ENCODE measurements at places on chromosomes 5 and 9. TPM values are rescaled to one million over a fixed set of nuclear protein-coding genes. Genes with fewer than 3 reads are reported as not detected.

Gene GABRA6
- not detected for polyA plus RNA-seq

Gene GHR
- 5.5 TPM for polyA plus RNA-seq

Gene ENTREP1
- 6.8 TPM for polyA plus RNA-seq

Gene SLC34A3
- not detected for polyA plus RNA-seq

Gene RPS23
- 2,895 TPM for polyA plus RNA-seq

Gene ACTBL2
- polyA plus RNA-seq = not detected

Gene RNF183
- 1.2 TPM for polyA plus RNA-seq

Gene PCDHAC1
- 0.03 TPM for polyA plus RNA-seq

Gene TRIM52
- 3.8 TPM for polyA plus RNA-seq

Gene ADRB2
- polyA plus RNA-seq = 1.7 TPM

Gene TRAF1
- 3.7 TPM for polyA plus RNA-seq

Gene PTRH1
- 13.3 TPM for polyA plus RNA-seq

Gene CDH9
- not detected for polyA plus RNA-seq

Gene GFI1B
- not detected for polyA plus RNA-seq

Gene C5orf52
- not detected for polyA plus RNA-seq

DNA sequence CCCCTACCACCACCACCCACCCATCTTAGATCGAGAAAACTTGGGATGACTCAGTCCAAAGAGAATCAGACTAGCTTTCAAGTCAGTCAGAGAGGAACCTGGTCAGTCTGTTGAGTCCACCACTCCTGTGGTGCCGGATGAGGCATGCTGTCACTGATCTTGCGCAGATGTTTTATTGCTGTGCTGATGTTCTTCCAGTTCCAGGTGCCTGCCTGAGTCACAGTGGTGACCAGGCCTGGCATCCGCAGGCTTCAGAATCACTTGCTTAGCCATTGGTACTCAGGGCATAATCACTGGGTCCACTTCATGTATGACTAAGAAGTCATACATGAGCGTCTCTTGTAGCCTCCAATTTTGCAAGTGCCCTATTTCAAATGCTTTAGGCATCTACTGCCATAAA is 114.1 kb downstream of the MUSK start:
- DNase-seq = no peak

- no peak for DNase-seq
Observed at GRCh38 chr9:125485471-125486151, 221.4 kb downstream of the MAPKAP1 start.

DNA sequence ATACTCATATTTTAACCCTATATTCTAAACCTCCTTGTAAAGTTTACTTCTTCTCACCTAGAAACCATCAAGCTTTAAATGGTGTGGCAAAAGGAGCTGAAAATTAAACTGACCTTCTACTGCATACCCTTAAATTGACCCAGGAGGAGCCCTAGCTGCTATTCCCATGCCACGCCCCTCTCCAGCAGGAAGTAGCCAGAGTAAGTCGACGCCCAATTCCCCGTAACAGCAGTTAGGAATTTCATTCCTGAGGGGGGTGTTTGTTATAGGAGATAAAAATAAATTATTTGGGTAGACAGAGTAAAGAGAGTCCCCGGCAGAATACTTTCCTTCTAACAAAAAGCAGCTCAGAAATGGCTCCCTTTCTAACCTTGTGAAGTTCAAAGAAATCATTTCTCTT is 111.8 kb upstream of the FAM174A start:
- DNase-seq = no peak

DNA sequence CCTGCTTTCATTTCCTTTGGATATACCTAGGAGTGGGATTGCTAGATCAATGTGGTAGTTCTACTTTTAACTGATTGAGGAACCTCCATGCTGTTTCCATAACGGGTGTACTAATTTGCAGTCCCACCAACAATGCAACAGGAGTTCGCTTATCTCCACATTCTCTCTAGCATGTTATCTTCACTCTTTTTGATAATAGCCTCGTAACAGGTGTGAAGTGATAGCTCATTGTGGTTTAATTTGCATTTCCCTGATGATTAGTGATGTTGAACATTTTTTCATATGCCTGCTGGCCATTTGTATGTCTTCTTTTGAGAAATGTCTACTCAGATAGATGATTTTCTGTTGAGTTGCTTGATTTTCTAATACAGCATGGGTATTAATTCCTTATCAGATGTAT is 142.2 kb downstream of the ZNF462 start:
- no peak for DNase-seq

DNA sequence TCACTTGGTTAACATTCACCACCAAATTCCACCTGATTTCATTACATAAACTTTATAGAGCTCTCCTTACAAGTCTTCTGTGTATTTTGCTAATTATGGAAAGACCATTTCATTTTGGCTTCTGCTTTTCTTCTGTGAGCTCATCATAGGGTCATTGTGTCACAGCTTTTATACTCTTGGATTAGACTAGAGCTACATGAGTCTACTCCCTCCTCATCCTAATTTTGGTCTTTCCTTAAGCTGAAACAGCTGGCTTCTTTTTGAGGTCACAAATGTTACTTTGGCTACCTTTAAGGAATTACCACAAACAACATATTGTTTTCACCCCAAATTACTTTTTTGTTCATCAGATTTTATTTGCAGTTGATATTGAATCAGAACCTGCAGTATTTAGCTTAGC is 103.0 kb downstream of the NPR3 start:
- DNase-seq = no peak

DNA sequence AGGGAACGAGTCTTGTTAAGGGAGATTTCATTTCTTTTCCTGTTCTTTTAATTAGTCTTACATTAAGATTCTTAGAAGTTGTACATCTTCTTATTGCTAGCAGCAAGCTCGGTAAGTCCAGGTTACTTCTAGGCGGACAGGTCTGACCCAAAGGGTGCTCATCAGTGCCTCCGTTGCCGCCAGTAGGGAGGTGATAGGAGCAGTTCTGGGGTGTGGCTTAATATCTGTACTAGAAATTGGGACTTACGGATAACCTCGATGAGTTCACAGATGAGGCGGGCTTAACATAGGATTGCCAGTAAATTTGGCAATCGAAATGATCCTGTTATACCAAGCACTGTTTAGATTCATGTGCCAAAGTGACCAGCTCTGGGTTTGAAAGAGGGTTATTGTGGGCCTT is 278.8 kb downstream of the FANCC start:
- DNase-seq = no peak

DNA sequence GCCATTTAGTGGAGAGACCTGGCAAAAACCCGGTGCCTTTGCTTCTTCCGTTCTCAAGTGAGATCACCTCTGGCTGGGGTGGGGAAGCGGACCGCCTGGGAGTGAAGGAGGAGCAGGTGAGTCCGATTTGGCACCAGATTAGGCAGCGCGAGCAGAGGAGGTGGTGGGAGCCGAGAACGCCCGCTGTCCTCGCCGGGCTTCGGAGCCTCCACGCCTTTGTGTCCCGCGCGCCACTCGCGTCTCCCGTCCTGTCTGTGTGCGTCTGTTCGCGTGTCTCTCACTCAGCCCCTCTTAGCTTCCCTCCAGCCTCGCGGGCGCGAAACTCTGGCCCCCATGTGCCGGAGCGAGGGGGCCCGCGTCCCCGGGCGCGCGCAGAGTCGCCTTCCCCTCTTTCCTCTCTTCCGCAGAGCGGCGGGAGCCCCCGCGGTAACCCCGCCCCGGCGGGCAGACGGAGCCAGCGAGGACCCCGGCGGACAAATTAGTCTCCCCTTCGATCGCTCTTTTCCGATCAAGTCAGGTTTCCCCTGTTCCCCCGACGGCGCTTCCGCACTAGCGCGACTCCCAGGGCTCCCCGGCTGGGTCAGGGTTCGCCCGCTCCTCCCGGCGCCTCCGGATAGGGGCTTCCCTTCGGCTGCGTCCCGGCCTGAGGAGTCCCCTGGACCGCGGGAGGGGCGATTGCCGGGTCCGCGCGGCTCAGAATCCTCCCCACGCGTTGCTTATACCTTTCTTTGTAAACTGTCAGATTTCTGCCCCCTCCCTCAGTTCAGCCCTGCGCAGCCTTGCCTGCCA is 7.1 kb downstream of the POU4F3 start:
- DNase-seq = no peak

GRCh38 chr9:34665067-34665380 is 2.6 kb upstream of the CCL27 start:
- DNase-seq = no peak

DNA sequence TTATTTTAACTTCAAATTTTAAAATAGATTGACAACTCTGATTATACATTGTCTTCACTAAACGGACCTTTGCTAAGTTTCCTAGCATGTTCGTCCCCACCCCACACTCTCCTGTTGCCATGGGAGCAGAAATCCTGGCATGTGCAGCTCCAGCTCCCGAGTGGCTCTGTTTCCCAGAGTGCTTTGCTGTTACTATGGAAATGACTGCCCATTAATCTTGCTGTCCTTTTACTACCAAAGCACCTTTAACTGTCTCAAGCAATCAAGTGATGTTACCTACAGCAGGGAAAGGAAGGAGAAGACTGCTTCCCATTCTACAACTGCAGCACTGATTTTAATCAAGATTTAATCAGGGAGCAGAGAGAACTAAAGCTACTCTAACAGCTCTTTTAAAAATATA is 212.0 kb upstream of the KIF2A start:
- DNase-seq = peak; percentile 85

GRCh38 chr5:121949885-121950284 is 11.9 kb upstream of the SRFBP1 start:
- DNase-seq = no peak

GRCh38 chr9:14992516-14992915 is 82.3 kb upstream of the FREM1 start:
- DNase-seq = no peak

DNA sequence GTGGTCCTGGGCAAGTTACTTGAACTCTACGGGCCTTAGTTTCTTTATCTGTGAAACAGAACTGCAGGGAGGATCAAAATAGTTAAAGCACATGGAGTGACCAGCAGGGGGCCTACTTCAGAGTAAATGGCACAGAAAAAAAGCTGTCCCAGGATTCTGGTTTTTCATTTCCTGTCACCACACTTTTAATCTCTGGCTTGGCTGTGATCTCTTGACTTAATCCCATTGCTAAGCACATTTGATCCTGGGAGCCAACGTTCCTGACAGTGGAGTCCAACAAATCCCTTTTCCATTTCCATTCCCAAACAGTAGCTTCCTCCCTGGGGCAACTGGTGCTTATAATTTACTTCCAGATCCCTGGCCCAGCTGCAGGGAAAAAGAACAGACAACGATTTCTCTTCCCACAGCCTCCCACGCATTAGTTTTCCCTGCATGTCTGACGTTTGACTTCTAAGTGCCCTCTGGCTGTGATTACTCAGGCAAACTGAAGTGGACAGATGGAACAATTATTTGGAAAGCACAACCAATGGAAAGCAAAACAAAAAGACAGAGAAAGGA is 136.5 kb upstream of the STK32A start:
- DNase-seq = peak; percentile 63

GRCh38 chr5:120703918-120704587 is 240.0 kb downstream of the PRR16 start:
- no peak for DNase-seq

GRCh38 chr9:129256959-129257713 is 79.1 kb upstream of the IER5L start:
- no peak for DNase-seq

DNA sequence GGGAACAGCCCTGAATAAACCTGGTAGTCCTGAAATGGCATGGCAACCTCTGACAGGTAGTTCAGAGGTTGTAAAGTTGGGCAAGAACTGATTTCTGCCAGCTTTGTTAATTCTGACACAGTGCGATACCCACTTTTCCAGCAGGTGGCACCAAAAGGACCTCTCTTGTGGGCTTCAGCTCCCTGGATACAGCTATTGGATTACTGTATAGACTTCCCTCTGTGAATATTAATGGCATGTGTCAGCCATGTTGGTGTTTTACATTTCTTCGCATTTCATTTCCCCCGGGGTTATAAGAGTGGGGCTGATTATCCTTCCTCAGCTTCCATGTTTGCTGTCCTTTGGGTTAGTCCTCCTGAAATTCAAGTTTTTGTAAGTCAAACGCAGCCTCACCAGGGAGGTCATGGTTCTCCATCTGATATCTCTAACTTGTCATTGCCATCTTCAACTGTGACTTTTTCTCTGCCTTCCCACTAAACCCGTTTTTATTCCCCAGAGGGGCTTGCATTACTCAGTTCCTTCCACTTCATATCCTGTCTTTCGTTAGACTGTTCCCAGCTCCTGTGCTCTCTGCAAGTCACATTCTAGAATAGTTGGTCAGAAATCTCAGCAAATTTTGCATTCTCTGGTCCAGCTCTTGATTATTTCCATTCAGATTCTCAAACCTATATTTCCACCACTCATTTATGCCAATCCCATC is 135.6 kb downstream of the LIFR start:
- peak; percentile 69 for DNase-seq

DNA sequence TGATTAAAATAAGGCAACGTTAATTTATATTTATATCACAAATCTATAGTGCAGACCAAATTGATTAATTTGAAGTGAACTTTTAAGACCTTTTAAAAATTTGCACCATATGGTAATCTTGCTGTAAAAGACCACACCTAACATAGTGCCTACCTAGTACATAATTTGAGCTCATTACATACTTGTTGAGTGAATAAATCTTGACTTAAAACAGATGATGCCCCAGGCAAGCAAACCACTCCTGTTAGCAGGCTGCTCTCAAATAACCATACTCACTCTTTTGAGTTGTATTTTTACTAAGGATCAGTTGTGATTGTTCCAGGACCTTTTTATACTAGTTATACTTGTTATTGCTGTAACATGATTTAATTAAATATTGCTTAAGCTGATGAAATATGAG is 27.2 kb downstream of the CMYA5 start:
- DNase-seq = no peak

- no peak for DNase-seq
Observed at GRCh38 chr9:114289571-114290481, 33.1 kb upstream of the ORM1 start.

GRCh38 chr5:107408564-107408963 is 262.2 kb downstream of the EFNA5 start:
- no peak for DNase-seq

DNA sequence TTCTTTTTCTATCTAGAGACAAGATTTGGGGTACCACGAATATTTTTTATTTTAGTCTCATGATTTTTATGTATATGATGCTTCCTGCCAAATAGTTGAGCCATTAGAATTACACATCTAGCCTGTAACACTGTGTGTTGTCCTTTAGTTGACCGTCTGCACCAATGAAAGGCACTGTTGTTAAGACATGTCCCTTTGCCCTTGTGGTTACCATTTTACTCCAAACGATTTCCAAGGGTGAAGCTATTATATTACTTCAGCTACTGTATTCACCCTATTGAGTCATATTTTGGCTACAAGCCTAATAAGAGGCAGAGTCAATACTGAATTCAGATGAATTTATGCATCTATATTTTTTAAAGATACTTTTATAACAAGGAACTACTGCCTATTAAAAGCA is 207.6 kb downstream of the CETN3 start:
- peak; percentile 30 for DNase-seq

DNA sequence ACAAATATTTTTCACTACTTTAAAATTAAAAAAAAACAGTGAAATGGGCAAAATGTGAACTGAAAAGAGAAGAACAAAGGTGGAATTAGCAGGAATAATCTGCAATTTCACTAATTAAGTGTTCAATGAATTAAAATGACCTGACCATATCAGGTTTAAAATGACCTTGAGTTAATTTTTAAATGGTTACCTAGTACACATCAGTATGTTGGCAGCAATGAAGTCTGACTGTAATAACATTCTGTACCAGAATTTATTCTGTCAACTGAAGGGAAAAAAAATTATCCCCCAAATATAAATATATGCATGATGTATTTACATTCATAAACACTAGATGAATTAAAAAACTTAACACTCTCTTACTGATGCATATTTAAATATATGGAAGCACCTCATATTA is 165.6 kb downstream of the RFX3 start:
- no peak for DNase-seq

- no peak for DNase-seq
Observed at GRCh38 chr5:122375801-122376200, 63.8 kb downstream of the SNCAIP start.

Measured in stomach (tissue), 19 donors.